GM23248 (cell line): ENCODE measurements at places on chromosomes 3 and 15. TPM values are rescaled to one million over a fixed set of nuclear protein-coding genes. Genes with fewer than 3 reads are reported as not detected.
A peak's percentile ranks its signal among the peaks of the same experiment; 100 is the strongest.

GOLGA8T gene
- polyA plus RNA-seq = not detected in 2 replicates

TM4SF1 gene
- 10.7 and 12.4 TPM in 2 replicates for polyA plus RNA-seq

PLSCR2 gene
- polyA plus RNA-seq = not detected in 2 replicates

DNA sequence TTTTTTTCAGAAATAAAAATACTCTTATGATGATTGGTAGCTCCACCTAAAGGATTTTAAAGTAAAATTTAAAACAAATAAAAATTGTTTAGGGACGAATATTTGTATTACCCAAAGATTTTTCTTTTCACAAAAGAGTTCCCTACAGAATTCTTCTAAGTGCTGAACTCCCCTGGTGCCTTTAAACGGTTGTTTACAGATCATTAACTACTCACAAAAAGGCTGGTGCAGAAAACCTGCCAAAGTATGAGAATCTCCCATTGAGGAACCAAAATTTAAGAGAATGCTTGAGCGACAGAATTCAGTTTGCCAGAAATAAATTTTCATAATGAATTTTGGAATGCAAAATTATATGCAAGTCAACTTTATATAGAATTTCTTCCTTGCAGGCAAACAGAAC, 497.8 kb upstream of the NR2F2 start:
- no peak for DNase-seq

GRCh38 chr3:120469882-120470301, 19.1 kb upstream of the FSTL1 start:
- peak; percentile 49 for DNase-seq

GRCh38 chr3:101938262-101938847, 89.0 kb downstream of the NFKBIZ start:
- DNase-seq = no peak

DNA sequence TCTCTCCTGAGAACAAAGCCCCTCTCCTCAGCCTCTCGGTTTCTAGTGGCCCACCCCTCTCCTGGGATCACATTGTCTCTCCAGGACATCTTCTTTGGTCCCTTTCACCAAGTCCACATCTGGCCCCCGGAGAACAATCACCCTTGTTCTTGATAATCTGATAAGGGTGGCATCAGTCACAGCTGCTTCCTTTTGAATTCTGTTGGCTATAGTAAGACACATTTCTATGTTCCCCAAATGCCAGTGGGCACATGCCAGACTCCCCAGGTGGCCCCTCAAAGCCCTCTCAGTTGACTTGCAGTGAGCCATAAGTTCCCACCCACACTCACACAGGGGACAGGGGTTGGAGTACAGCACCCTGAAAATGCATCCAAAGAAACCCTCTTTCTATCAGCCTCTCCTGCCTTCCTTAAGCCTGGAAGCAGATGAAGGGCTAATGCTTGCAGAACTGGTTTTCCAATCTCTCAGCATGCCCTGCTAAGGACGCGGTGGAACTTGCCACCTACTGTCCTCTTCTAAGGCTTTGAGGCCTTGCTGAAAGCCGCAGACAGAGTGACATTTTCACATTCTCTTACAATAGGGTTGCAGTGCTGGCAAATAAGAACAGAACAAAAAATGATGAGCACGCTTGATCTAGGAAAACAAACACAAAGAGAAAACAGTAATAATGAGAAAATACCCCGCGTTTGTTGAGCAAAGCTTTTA, 101.3 kb upstream of the SLCO3A1 start:
- DNase-seq = no peak

GRCh38 chr3:119864476-119864875, 82.6 kb downstream of the NR1I2 start:
- no peak for DNase-seq

DNA sequence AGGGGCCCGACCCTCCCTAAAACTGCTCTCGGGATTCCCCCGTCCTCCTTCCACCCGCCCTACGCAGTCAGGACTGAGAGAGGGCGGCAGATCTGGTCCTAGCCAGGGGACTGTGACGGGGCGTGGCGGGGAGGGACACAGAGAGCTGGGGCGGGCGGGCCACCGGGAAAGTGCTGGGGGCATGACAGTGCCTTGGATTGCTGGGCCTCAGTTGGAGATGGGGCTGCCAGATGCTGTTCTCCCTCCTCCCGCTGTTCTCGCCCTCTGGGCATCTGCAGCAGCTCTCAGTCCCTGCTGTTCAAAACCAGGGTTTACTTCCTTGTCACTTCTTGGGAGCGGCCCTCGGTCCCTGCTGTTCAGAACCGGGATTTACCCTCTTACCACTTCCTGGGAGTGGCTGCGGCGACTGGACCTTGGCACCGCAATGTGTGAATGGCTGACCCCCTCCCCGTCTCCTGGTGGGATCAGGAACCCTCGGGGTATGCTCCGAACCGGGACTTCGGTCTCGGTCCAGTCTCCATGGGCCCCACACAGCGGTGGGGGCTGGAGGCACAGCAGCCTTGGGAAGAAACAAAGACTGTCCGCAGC, 1.8 kb upstream of the RPP25 start:
- peak; percentile 79 for DNase-seq

- peak; percentile 73 for DNase-seq
Measured at GRCh38 chr15:101723171-101723873, 951 bp downstream of the TARS3 start.

DNA sequence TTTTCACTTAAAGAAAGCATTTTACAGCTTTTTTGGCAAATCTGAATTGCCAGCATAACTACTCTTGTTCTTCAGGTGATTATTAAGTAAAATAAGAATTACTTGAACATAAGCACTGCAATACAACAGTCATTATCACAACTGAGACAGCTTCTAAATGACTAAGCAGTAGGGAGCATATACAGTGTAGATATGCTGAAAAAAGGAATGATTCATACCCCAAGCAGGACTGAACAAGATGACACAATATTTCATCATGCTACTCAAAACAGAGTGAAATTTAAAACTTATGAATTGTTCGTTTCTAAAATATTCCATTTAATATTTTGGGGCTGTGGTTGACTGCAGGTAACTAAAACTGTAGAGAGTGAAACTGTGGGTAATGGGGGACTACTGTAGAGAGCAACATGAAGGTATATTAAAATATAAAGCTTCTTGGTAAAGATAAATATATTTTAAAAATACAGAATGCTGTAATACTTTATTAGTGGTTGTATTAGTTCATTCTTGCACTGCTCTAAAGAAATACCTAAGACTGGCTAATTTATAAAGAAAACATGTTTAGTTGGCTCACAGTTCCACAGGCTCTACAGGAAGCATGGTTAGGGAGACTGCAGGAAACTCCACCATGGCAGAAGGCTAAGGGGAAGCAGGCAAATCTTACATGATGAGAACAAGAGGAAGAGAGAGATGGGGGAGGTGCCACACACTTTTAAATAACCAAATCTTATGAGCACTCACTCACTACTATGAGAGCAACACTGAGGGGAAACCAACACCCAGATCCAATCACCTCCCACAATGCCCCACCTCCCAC, 84.8 kb downstream of the DCLK3 start:
- DNase-seq = peak; percentile 91
